Ovary (tissue), 10 donors: ENCODE measurements at places on chromosomes 5 and 9. TPM values are rescaled to one million over a fixed set of nuclear protein-coding genes. Genes with fewer than 3 reads are reported as not detected.

- no peak for DNase-seq
Observed at GRCh38 chr9:15743512-15743911, 190.7 kb downstream of the CCDC171 start.

DNA sequence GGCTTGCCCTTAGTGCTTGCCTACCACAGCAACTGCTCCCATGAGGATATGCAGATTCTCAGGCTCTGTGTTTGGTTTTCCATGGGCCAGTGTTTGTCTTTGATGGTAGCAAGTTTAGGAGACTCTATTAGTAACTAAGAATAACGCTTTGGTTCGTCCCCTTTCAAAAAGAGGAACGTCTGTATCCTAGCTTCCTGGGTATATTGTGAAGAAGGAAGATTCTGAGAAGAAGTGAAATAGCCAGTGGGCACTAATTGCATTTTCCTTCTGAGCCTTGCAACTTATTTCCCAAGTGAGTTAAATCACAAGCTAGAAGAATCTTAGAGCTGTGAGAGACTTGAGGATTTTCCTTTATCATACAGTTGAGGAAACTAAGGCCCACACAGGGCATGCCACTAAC, 376.8 kb downstream of the PIK3R1 start:
- DNase-seq: no peak

- DNase-seq: no peak
Observed at GRCh38 chr9:114264806-114265550, 57.9 kb upstream of the ORM1 start.

DNA sequence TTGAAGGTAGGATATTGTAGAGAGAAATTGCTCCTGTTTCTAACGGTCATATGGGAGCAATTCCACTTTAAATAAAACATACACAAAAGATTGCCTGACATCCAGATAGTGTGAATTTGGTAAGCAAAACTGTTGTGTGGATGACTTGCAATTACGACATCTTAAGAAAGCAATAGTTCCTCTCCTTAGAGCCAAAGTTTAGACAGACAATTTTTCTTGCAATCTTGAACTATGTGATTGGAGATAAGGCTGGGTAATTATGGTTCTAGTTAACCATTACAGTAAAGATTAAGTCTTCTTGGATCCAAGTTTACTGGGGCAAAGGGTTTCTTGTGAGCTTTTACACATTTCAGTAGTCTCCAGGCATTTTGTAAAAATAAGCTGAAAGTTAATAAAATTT, 1080.6 kb upstream of the CDH6 start:
- no peak for DNase-seq

DNA sequence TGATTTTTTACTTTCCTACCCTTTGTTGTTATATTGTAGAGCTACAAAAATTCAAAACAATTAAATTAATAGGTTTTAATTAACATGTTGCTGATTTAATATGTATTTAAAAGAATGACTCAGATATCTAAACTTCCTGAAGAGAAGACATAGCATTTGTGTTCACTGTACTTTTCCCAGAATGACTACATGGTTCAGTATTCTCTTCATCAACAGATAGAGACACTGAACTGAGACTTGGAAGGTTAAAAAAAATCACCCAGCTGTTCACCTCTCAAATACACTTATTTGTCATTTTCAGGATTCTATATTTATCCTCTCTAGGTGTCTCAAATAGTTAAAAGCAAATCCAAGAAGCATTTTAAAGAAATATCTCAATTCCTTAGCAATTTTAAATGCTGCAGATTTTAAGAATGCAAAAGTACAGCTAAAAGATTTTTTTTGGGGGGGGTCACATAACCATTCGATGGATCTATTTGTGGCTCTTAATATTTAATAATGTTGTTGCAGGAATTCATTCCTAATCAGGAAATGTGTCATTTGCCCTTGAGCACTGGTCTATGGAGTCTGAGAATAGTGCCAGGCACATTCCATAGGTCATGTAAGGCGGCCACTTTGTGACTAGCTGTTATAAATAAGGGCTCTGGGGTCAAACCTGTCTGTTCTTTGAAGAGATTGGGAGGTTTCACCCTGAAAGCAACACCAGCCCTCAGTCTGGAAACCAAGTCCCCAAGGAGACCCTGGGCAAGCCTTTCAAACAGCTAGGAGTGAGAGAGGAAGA, 463.1 kb downstream of the NR2F1-AS1 start:
- DNase-seq: no peak

- DNase-seq: no peak
Observed at GRCh38 chr9:36426945-36427344, 26.9 kb upstream of the RNF38 start.

The CDKN2B gene
- 0.63 TPM for polyA plus RNA-seq

The ADAMTS16 gene
- polyA plus RNA-seq: 14.4 TPM

The TAF11L5 gene
- polyA plus RNA-seq: not detected

- no peak for DNase-seq
Observed at GRCh38 chr5:168073311-168073710, 218.1 kb upstream of the WWC1 start.

- DNase-seq: no peak
Observed at GRCh38 chr5:71703941-71704340, 15.1 kb upstream of the CARTPT start.

DNA sequence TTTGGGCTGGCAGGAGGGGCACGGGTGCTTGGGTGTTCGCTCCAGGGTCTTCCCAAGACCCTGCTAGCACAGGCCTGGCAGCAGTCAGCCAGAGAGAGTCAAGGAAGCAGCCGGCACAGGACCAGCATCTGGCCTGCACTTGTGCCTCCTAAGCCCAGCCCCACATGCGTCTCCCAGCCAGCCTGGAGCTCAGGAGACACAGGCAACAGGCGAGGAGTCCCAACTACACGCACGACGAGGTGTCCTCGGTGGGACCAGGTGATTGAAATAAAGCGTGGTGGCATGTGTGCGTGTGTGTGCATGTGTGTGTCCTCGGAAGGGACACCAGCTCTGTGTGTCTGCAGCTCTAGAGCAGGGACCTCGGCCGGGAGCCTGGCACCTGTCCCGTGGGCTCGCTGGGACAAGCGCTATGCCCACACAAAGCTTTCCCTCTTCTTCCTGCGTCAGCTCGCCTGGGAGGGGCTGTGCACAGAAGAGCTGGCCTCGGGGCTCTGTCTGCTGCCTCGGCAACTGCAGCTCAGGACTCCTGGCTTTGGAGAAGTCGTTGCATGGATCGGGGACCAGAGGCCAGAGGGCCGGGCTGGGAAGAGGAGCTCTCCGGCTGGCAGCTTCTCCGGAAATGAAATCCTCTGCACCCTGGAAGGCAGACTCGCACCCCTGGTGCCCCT, 14.7 kb upstream of the SLC9A3 start:
- DNase-seq: no peak

GRCh38 chr9:34254966-34255825, 73.9 kb downstream of the KIF24 start:
- DNase-seq: no peak

The SIT1 gene
- 0.82 TPM for polyA plus RNA-seq

GRCh38 chr5:21774801-21775200, 1078.3 kb downstream of the CDH12 start:
- no peak for DNase-seq
